Fibroblast of mammary gland (primary cell): ENCODE measurements at places on chromosomes 7 and 10.
A peak's percentile ranks its signal among the peaks of the same experiment; 100 is the strongest.

DNA sequence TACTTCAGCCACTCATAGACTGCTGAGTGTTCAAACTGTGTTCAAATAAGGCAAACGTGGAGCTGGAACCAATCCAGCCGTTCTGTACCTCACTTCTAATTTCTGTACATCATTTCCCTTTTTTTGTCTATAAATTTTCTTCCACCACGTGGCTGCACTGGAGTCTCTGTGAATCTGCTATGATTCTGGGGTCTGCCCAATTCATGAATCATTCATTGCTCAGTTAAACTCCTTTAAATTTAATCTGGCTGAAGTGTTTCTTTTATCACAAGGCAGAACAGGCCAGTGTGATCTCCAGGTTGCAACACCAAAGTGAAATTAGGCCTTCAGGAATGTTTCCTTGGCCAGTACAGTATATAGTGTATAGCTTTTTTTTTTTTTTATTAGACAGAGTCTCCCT, 53.5 kb downstream of the DNAJC12 start:
- DNase-seq: peak; percentile 35

DNA sequence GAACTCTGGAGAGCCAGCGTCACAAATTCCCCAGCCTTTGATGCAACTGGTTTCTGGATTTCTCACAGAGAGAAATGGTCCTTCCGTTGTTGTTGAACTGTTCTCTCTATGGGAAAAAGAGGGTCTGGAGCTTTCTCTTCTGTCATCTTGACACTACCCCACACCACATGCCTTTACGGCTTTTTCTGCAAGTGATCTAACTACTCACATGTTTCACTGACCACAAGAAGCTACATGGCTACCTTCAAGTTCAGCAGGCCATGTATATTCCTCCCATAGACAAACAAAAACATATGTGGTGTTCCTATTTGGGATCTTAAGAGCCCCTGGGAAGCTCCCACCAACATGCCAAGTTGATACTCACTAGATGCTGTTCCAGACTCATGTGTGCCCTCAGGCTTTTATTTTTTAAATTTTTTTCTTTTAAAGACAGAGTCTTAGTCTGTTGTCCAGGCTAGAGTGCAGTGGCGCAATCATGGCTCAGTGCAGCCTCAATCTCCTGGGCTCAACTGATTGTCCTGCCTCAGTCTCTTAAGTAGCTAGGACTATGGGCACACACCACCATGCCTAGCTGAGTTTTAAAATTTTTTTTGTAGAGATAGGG, 72.0 kb downstream of the RNF216 start:
- peak; percentile 64 for DNase-seq

GRCh38 chr7:106216923-106217542, 67.8 kb downstream of the NAMPT start:
- peak; percentile 90 for DNase-seq

GRCh38 chr10:86489071-86489810, 32.4 kb downstream of the WAPL start:
- no peak for DNase-seq

DNA sequence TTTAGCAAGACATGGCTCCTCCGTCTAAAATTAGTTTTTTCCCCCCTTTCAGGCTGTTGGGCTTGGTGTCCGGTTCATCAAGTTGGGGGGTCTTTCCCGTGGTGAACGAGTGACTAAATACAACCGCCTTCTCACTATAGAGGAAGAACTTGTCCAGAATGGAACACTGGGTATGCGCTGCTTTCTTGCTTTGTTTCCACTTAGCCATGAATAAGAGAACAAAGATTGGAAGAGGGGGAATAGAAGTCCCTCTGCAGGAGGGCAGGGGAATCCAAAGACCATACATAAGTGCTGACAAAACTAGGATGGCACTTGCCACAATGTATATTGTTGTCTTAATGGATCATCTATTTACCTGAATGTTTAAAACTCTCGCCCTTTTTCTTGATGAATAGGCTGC, 30.5 kb downstream of the ENO4 start:
- DNase-seq: no peak

DNA sequence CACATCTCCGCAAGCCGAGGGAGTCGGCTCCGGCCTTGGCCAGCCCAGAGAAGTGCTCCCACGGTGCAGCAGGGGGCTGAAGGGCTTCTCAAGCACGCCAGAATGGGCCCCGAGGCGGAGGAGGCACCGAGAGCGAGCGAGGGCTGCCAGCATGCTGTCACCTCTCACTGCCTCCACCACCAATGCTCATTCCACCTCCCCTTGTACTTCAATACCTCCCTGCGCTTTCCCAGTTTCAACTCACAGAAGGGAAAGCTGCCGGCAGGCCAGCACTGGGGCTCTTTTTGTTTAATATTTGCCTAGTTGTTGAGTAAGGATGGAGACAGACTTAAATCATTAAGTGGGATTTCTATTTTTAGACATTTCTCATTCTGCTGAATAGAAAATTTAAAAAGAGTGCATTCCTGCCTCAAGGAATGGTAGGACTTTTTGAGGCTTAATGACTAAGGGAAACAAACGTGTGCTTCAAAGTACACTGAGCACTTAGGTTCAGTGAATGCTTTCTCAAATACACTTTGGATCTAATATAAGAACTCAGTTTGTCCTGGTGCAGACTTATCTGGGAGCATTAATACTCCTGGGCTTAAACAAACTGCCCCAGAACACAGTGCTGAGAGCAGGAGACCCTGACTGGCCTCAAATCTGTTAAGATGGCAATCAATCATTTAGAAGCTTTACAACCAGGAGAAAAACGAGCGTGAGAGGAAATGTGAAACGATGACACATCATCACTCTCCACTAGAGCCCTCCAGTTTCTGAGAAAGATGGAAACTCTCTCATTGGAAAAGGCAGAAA, 131.2 kb downstream of the RALA start:
- DNase-seq: peak; percentile 67

- DNase-seq: no peak
Measured at GRCh38 chr10:50279489-50279888, 28.2 kb upstream of the ASAH2 start.

DNA sequence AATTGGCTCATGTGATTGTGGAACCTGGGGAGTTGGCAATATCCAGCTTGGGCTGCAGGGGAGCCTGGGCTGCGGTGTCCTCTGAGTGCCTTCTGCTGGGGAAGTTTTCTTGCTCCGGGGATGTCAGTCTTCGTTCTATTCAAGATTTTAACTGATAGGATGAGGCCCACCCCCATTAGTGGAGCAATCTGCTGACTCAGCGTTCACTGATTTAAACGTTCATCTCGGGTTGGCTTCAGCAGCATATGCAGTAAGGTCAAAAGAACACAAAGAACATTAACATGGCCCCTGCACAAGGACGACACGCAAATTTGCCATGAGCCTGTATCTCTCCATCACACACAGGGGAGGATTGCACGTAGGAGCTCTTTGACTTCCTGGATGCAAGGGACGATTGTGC, 360.6 kb upstream of the ADARB2 start:
- no peak for DNase-seq

GRCh38 chr10:90859321-90859751, 1.5 kb upstream of the HTR7 start:
- DNase-seq: peak; percentile 76

- peak; percentile 25 for DNase-seq
Measured at GRCh38 chr7:36473454-36474282, 84.0 kb downstream of the ANLN start.

DNA sequence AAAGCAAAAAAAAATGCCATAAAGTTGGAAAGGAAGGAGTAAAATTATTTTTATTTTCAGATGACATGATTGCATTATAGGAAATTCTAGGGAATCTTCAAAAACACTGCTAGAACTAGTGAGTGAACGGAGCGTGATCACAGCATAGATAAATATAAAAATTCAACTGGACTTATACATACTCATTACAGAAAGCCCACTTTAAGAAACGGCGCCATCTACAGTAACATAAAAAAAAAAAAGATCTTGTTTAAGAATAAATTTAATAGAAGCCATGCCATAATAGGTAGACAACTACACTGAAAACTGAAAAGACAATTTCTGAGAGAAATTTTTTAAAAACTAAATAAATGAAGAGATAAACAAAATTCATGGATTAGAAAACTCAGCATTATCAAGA, 623.1 kb upstream of the MGMT start:
- DNase-seq: peak; percentile 2

DNA sequence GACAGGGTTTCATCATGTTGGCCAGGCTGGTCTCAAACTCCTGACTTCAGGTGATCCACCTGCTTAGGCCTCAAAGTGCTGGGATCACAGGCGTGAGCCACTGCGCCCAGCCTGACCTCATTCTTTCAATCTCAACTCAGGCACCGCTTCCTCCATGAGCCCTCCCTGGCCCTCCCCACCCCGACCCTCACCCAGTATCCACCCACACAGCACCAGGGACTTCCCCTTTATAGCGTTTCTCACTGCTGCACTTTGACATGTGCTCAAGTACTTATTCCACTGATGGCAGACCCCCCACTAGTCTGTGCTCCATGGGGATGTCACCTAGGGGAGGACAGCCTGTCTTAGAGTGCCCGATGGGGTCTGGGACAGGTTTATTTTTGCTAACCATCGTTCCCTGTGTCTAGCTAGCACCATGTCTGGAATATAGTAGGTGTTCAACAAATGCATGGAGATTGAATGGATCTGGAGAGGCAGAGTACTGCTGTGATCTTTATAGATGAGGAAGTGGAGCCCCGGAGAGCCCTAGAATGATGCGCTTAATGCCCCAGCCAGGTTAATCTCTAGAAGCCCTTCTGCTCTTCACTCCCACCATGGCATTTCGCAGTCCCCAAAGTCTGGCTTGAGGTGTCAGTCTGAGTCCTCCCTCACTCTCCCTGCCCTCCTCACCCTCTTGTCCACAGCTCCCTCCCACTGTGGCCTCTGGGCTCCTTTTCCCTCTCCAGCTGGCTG, 258.8 kb downstream of the RPS24 start:
- no peak for DNase-seq

DNA sequence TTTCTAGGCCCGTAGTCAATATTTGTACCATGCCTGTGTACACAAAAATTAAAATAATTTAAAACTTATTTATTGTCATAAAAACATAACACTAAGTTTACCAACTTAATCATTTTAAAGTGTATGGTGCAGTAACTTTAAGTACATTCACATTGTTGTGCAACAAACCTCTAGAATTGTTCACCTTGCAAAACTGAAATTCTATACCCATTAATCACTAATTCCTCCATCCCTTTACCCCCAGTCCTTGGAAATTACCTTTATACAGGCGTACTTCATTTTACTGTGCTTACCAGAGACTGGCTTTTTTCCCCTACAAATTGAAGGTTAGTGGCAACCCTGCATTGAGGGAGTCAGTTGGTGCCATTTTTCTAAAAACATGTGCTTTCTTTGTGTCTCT, 6.3 kb upstream of the DYNC1I1 start:
- DNase-seq: no peak

DNA sequence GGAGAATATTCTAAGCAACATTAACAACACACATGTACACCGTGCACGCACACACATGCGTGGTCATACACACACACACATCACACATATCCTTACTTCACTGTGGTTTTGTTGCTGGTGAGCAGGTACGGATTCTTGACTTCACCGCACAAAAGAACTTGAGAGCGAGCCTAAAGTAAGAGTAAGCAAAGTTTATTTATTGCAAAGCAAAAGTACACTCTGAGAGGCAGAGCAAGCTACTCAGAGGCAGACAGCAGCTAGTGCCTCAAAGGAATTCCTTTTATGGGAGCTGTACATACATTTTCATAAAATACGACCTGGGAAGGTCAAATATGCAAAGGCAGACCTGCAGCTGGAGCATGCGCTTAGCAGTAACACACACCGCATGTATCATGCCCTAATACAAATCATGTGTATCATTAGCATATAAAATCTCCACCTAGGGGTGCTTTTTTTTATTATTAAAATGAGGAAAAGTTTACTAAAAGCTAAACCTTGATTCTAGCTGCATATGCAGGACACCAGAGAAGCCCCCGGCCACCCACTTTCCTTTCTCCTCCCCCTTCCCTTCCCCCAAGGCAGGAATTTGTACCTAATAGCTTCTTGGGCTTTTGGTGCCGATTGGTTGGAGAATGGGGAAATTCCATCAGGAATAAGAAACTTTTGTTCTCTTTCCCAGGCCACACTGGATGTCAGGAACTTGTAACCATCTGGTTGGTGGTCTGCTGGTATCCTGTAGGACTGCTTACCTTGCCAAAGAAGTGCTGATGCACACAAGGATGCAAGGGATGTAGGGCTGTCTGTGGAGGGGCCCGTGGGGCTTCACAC, 16.5 kb upstream of the GPR37 start:
- DNase-seq: no peak

GRCh38 chr10:62506371-62506770, 132.2 kb downstream of the ZNF365 start:
- DNase-seq: no peak

- DNase-seq: peak; percentile 61
Measured at GRCh38 chr7:134996097-134996550, 9.8 kb downstream of the AGBL3 start.

- peak; percentile 79 for DNase-seq
Measured at GRCh38 chr7:155653803-155654202, 9.3 kb downstream of the RBM33 start.

GRCh38 chr7:39197831-39198230, 220.1 kb downstream of the POU6F2 start:
- DNase-seq: no peak

GRCh38 chr7:32573110-32573687, 77.9 kb downstream of the AVL9 start:
- no peak for DNase-seq

- DNase-seq: peak; percentile 81
Measured at GRCh38 chr7:27130540-27131389, at the start of gene HOXA4. Gene HOXA4, minus strand, starts transcription at chr7:27130757. Its CDS starts 24 bp downstream, at chr7:27130733.

GRCh38 chr10:117412469-117413010, 37.3 kb upstream of the PDZD8 start:
- DNase-seq: no peak

DNA sequence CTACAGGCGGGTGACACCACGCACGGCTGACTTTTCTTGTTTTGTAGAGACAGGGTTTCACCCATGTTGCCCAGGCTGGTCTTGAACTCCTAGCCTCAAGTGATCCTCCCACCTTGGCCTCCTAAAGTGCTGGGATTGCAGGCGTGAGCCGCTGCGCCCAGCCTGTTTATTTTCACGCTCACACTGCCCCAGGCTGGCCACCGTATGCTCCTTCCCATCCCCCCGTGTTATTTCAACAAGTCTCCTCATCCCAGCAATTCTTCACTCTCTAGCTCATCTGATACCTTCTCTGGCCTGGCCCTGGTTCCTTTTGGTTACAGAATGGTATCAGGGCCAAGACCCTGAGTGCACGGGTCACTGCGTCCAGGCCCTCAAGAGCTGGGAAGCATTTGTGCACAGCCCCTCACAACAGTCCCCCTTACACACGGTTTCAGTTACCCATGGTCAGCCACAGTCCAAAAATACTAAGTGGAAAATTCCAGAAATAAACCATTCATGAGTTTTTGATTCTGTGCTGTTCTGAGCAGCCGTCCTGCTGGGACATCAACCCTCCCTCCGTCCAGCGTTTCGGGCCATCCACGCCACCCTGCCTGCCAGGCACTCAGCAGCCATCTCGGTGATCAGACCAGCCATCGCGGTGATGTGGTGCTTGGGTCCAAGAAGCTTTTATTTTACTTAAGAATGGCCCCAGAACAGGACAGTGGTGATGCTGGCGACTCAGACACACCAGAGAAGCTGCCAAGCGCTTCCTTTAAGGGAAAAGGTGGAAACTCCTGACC, 8.9 kb downstream of the COX19 start:
- no peak for DNase-seq
